ENCODE measurements at places on chromosomes 12 and 14.

GRCh38 chr14:22536853-22537338, 52.1 kb downstream of the DAD1 start:
- DNase-seq = peak; percentile 85

GRCh38 chr14:93712838-93713724, 75.2 kb downstream of the PRIMA1 start:
- DNase-seq = no peak

DNA sequence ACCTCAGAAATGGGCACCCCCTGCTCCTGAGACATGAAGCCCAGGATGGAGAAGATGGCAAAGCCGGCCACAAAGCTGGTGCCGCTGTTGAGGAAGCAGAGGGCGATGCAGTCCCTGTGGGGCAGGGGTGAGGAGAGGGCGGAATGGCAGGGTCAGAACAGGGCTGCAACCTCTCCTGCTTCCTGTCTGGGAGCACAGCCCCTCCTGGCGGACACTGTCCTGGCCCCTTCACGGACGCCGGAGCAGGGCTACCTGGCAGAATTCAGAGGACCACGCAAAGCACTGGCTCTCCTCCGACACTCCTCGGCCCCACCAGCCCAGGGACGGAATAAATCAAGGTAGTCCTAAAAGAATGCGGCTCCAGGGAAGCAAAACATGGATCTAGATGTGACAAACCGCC, 12.4 kb upstream of the SLC6A12 start:
- DNase-seq = no peak

- no peak for DNase-seq
These were observed 127.1 kb downstream of the CAPZA3 start for GRCh38 chr12:18864900-18865561.

DNA sequence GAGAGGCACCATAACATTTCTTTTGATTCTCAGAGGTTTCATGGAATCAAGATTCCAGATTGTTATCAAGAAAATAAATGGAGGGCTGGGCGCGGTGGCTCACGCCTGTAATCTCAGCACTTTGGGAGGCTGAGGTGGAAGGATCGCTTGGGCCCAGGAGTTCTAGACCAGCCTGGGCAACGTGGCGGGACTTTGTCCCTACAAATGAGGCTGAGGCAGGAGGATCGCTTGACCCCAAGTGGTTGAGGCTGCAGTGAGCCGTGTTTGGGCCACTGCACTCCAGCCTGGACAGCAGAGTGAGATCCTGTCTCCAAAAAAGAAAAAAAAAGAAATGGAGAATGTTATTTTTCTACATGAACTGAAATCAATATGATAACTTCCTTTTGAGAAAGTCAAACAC, 1.3 kb downstream of the SLC39A9 start:
- DNase-seq = no peak

DNA sequence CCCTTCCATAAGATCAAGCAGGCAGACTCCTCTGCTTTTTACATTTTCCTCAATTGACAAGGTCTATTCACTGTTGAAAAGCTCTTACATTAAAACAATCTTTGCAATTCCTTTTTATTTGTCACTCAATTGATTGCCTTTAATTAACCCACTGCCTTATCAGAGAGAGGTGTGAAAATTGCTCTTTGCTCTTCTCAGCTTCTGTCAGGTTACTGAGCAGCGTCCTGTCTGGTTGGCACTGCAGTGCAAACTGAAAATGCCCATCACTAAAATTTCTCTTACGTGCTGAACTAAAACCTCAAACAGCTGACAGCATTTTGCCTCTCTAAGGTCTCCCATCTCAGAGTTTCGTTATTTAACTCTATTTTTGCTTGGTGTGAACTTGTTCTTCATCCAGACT, 504.1 kb upstream of the ATXN7L3B start:
- no peak for DNase-seq

GRCh38 chr14:20609215-20610001, 18.2 kb upstream of the RNASE12 start:
- peak; percentile 62 for DNase-seq

DNA sequence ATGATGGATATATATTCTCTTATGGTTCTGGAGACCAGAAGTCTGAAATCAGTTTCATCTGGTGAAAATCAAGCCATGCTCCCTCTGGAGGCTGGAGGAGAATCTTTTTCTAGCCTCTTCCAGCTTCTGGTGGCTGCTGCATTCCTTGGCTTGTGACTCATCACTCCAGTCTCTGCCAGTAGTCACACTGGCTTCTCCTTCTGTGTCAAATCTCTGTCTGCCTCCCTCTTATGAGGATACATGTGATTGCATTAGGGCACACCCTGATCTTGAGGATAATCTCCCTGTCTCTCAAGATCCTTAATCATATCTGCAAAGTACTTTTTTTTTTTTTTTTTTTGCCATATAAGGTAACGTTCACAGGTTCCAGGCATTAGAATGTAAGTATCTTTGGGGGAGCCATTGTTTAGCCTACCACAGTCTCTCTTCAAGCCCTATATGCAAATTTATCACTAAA, 17.7 kb downstream of the DNAL1 start:
- no peak for DNase-seq

DNA sequence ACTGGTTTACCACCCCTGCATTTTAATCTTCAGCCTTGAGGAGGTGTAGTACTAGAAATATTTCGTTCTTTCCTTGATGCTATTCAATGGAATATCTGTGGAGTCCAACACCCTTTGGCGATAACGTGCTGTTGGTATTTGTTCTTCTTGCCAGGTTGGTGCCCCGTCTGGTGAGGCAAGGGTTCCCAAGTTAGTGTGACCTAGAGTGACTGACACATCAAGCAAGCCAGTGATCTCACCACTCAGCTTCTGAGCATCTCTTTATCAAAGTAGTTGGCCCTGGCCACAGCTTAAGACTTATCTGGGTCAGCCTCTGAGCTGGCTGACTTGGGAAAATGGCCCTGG, 60.2 kb downstream of the PLXNC1 start:
- DNase-seq = peak; percentile 28

- DNase-seq = no peak
These were observed 90.2 kb upstream of the TMTC2 start for GRCh38 chr12:82596483-82596882.

GRCh38 chr14:33510063-33510481, 440.8 kb downstream of the EGLN3 start:
- no peak for DNase-seq

DNA sequence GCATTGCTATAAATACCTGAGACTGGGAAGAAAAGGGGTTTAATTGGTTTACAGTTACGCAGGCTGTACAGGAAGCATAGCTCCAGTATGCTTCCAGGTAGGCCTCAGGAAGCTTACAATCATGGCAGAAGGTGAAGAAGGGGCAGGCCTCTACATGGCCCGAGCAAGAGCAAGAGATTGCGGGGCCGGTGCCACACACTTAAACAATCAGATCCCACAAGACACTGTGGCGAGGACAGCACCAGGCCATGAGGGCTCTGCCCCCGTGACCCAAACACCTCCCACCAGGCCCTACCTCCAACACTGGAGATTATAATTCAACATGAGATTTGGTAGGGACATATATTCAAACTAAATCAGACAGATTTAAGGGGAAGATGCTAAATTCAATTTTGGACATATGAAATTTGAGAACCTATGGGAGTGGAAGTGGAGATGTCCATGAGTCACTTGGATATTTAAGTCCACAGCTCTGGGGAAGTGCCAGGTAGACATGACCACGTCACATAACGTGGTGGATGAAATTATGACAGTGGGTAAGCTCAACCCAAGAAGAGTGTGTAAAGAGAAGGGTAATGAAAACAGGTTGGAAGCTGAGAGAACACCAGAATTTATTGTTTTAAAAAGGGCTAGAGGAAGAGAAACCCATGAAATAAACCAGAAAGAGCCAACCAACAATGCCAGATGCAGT, 1.5 kb upstream of the LTA4H start:
- DNase-seq = peak; percentile 67

GRCh38 chr12:14577344-14577743, 9.7 kb upstream of the PLBD1 start:
- peak; percentile 81 for DNase-seq

All from CD14-positive monocyte (primary cell).